ENCODE measurements at places on chromosomes 5 and 9.

DNA sequence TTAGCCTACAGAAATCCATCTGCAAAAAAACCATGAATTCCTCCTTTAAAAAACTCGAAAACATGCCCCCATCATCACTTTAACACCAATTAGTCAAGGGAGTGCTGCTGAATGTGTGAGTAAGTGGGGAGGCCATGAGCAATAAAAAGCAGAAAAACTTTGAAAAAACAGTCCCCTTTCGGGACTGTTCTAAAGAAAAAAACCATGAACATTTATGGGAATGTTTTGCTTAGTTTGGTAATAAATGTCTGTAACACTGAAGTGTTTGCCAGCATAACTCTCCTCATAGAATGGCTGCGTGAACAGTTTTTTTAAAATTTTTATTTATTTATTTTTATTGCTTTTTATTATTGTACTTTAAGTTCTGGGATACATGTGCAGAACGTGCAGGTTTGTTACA lies 99.4 kb upstream of the TARS1 start:
- no peak for DNase-seq

DNA sequence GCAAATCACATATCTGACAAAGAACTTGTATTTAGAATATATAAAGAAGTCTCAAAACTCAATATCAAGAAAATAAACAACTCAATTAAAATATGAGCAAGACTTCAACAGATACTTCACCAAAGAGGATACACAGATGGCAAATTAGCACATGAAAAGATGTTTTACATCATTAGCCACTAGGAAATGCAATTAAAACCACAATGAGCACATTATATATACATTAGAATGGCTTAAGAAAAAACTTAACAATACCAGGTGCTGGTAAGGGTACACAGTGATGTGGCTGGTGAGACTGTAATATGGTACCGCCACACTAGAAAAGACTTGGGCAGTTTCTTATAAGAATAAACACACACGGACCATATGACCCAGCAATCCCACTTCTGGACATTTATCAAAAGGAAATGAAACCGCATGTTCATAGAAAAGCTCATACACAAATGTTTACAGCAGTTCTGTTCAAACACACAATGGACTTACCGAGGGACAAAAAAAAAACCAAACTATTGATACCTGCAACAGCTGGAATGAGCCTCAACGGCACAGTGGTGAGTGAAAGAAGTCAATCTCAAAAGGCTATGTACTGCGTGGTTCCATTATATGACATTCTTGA lies 27.6 kb downstream of the SEMA4D start:
- no peak for DNase-seq

- no peak for DNase-seq
These were observed 22.1 kb downstream of the ANKRD33B start for GRCh38 chr5:10586008-10586407.

DNA sequence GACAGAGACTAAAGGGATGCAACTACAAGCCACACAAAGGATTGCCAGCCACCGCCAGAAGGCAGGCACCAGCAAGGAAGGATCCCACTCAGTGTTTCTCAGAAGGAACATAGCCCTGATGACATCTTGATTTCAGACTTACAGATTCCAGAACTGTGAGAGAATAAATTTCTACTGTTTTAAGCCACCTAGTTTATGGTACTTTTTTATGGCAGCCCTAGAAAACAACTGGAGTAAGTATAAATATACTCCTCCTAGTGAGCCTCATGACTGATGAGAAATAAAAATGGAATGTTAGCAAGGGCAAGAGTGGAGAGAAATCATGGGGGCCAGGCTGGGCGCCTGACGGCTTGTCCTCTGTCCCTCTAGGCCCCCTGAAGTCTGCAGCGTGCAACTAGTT lies 307.3 kb downstream of the PIK3R1 start:
- no peak for DNase-seq

DNA sequence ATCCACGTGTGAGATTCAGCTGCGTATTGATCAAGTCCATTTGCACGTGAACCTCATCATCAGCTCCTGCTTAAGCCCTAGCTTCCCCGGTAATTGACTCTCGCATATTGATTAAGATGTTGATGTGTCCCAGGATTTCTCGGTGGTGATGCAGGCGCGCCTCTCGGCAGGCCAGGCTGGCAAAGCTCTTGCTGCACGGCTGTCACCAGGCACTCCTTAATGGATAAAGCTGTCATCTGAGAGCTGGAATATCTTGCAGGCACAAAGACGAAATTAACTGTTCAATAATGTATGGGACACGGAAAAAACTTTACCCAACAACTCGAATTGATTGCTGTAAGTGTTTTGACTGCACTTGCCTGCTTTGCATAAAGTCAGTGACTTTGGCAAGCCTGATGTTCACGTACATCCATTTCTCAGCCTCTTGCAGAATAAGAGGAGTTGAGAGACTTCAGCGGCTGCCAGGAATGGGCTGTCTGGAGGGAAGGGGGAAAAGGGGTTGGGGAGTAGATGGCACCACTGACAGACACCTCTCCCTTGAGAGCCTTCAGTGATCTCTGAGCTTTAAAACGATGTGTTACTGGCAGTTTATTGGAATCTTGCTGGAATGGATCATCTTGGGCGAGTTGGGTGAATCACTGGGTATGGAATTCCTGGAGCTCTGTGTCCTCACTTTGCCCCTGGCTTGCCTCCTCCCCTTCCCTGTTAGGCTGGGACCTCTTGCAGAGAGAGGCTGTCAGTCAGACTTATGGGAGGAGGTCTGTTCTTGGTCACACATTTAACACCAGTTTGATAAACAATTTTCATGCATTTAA lies 650.3 kb downstream of the CCDC171 start:
- no peak for DNase-seq

Data from suppressor macrophage treated with lipopolysaccharide for 1 hour (primary cell).